ENCODE measurements at places on chromosomes 2 and 18.

GRCh38 chr18:7071600-7071999 lies 46.0 kb downstream of the LAMA1 start:
- no peak for DNase-seq

GRCh38 chr2:36461039-36461681 lies 105.6 kb downstream of the CRIM1 start:
- no peak for DNase-seq

- no peak for DNase-seq
These were observed 30.1 kb downstream of the RBKS start for GRCh38 chr2:27860111-27860510.

DNA sequence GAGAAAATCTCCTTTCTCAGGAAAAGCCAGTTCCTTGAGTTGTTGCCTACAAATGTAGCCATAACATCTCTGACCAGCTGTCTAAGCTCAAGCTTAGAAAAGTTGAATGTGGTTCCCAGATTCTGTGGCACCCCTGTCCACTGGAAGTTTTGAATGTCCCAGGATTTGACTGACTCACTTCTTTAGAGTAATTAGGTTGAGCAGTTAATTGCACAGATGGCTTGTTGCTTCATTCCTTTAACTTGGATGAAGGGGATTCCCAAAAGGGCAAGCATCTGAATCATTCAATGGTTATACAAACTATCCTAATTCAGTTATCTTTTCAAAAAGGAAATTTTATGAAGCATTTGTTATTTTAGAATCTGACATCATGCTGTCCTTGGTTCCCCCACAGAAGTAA lies 374.7 kb downstream of the LNPK start:
- no peak for DNase-seq

GRCh38 chr18:34342960-34343359 lies 118.2 kb upstream of the NOL4 start:
- no peak for DNase-seq

DNA sequence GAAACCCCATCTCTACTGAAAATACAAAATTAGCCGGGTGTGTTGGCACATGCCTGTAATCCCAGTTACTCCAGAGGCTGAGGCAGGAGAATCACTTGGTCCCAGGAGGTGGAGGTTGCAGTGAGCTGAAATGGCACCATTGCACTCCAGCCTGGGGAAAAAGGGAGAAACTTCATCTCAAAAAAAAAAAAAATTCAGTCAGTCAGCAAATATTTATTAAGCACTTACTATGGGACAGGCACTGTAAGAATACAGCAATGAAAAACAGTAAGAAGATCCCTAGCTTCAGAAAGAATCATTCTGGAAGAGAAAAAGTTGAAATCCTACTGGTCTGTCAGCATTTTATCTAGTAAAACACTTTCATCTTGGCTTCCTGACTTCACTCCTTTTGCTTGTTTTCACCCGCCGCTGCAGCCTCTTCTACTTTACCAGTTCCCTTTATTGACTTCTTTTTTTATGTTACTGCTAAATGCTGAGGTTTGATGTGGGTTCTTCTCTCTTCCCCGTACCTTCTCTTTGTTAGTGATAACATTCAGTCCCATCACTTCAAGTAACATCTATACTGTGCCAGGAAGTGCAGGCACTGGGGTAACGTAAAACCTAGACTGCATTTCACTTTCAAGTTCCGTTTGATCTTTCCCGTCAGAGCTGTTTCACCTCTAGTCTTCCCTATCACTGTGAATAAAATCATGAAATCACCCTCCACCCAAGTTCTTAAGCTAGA lies 10.8 kb upstream of the TAF4B start:
- DNase-seq, result no peak

- DNase-seq, result no peak
These were observed 726.5 kb upstream of the RAB6C start for GRCh38 chr2:129252781-129253460.
